ENCODE measurements at places on chromosomes 12 and 14.

DNA sequence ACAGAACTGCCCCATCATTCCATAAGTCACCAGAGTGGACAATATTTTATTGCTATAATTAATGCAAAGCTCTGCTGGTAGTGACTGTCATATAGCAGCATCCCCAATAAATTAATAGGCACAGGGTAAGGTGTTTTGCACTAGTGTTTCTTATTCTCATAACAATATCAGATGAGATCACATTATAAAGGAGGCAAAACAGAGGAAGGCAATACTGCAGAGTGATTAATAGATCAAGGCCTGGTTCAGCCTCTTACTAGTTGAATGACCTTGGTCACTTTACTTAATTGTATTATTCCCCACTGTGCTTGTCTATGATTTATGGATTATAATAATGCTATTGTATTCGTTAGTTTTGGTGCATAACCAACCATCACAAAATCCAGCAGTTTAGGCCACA lies 784.8 kb downstream of the VRK1 start:
- DNase-seq, result no peak

DNA sequence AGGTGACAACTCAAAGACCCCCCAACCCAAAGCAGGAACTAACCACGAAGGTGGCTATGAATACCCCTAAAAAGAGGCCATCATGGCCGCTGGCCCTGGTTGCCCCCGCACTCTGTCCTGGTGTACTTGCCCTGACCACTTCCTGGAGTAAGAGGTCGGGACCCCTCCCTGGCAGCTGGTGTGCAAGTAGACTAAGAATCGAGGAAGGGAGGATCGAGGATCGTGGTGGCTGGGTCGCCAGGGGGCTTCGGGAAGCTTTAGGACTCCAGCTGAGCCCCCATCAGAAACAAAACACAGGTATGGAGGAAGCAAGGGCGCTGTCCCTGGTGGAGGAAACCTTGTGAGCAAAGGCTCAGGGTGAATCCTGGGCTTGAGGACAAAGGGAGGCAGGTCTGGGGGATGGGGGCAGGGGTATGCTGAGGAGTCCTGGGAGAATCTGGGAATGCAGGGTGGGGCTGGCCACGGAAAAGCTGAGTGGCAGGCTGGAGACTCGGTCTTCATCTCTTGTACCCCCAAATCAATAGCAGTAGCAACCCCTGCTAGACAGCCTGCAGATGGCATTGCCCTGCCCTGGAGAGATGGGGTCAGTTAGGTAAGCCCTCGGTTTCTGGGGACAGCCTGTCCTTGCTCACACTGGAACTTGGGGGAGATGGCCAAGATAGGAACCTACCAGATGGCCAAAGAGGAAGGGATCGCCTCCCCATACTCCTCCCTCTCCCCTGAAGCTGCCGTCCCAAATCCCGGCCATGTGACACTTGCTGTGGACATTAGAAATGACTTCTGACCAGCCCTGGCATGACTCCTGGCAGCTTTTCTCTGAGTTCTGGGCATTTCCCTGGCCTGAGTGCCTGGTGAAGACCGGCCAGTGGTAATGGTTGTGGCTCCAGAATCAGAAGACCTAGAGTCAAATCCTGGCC lies 45.3 kb upstream of the ESRRB start:
- DNase-seq, result no peak

GRCh38 chr12:47717443-47718193 lies 7.7 kb downstream of the ENDOU start:
- DNase-seq, result peak; percentile 69

DNA sequence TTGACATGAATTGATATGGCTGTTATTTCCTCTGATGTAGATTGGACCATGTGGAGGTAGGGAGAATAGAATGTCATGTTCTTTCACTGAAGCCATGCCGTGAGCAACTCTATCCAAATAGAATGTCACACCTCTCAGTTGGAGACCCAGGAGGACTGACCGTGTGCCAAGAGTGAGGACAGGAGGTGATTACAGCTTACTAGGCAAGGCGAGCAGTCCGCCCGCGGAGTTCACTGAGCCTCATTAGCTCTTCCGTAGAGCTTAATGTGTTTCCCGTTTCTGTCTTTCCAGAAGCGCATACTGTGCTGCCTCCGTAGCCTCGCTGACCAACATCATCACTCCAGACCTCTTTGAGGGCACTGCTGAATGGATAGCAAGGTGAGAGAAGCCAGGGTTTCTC lies 45.6 kb downstream of the FNTB start:
- no peak for DNase-seq

- no peak for DNase-seq
Measured at GRCh38 chr12:110928700-110929099, 8.3 kb upstream of the MYL2 start.

- peak; percentile 61 for DNase-seq
Measured at GRCh38 chr14:24392325-24393091, 6.3 kb upstream of the NYNRIN start.

GRCh38 chr14:75547552-75548250 lies 25.4 kb downstream of the BATF start:
- DNase-seq, result no peak

- DNase-seq, result no peak
Measured at GRCh38 chr14:75175677-75176141, 703 bp downstream of the TMED10 start.

GRCh38 chr14:92914087-92914656 lies 8.8 kb upstream of the CHGA start:
- no peak for DNase-seq

- DNase-seq, result no peak
Measured at GRCh38 chr12:76548222-76548837, 11.2 kb downstream of the OSBPL8 start.
